ENCODE measurements at places on chromosomes 1 and 21. TPM values are rescaled to one million over a fixed set of nuclear protein-coding genes. Genes with fewer than 3 reads are reported as not detected.

- no peaks in the 10 kb centered on the region for H3K36me3 ChIP-seq
- H3K27ac ChIP-seq: no peak overlapping the region
- H3K27me3 ChIP-seq: peaks cover 5% of the 10 kb centered on the region
- peaks cover 6% of the 10 kb centered on the region for H3K4me1 ChIP-seq
- H3K4me3 ChIP-seq: no peak overlapping the region
- no peak for DNase-seq
Observed at GRCh38 chr1:93740601-93741031, 59.0 kb upstream of the BCAR3 start.

- peaks cover 13% of the 10 kb centered on the region for H3K36me3 ChIP-seq
- H3K4me1 ChIP-seq: peaks cover 27% of the 10 kb centered on the region
Observed at GRCh38 chr21:42993051-42993712, 18.8 kb downstream of the PKNOX1 start.

- no peak overlapping the region for H3K27ac ChIP-seq
- DNase-seq: no peak
- no peak overlapping the region for H3K4me3 ChIP-seq
- peaks cover 2% of the 10 kb centered on the region for H3K36me3 ChIP-seq
- no peaks in the 10 kb centered on the region for H3K4me1 ChIP-seq
- no peaks in the 10 kb centered on the region for H3K27me3 ChIP-seq
Observed at GRCh38 chr1:246147524-246148461, 359.3 kb downstream of the SMYD3 start.

- H3K27me3 ChIP-seq: no peaks in the 10 kb centered on the region
- H3K4me1 ChIP-seq: peaks cover 13% of the 10 kb centered on the region
- no peak overlapping the region for H3K27ac ChIP-seq
- DNase-seq: no peak
- H3K36me3 ChIP-seq: no peaks in the 10 kb centered on the region
Observed at GRCh38 chr21:45109831-45110492, 35.6 kb downstream of the ADARB1 start.

DNA sequence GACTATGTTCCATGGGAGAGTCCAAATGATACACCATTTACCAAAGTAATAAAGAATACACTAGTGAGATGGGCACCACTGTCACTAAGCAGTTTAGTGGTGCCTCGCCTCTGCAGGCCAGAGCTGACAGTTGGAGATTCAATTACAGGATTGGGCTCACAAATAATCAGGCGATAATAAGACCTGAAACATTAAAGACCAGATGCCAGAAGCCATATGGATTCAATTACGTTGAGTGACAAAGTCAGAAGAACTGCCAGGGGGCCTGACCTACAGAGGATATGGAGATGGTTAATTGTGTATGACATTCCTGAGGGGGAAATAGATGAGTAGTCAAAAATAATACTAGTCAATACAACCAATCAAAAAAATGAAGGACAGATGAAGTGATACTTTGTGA, 65.2 kb upstream of the ST6GALNAC5 start:
- no peak overlapping the region for H3K27ac ChIP-seq
- no peak overlapping the region for H3K4me3 ChIP-seq
- no peaks in the 10 kb centered on the region for H3K36me3 ChIP-seq
- no peak for DNase-seq
- peaks cover 4% of the 10 kb centered on the region for H3K4me1 ChIP-seq

DNA sequence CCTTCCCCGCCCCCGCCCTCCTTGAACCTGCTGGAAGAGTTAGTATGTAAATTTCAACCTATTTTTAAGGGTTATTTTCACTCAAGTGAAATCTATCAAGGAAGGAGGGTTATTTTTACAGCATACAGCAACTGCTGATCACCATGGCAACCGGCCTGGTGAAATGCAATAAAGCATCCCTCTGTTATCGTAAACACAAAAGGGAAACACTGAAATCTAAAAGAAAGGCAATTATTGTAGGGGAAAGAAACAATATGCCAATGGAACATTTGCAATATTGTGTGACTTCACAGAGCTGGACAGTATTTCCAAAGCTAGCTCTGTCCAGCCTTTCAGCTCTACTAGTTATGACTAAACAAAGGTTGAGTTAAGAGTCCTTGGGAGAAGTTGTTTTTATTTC, 588.3 kb upstream of the PBX1 start:
- H3K27ac ChIP-seq: no peak overlapping the region
- peaks cover 1% of the 10 kb centered on the region for H3K36me3 ChIP-seq
- no peaks in the 10 kb centered on the region for H3K27me3 ChIP-seq
- no peak for DNase-seq

- H3K36me3 ChIP-seq: peaks cover 2% of the 10 kb centered on the region
- no peak overlapping the region for H3K27ac ChIP-seq
- H3K4me3 ChIP-seq: no peak overlapping the region
- peaks cover 42% of the 10 kb centered on the region for H3K27me3 ChIP-seq
- DNase-seq: no peak
Observed at GRCh38 chr1:223216531-223217205, 73.6 kb upstream of the TLR5 start.

- H3K4me1 ChIP-seq: no peaks in the 10 kb centered on the region
- DNase-seq: no peak
- H3K27me3 ChIP-seq: no peaks in the 10 kb centered on the region
- no peak overlapping the region for H3K27ac ChIP-seq
- H3K36me3 ChIP-seq: peaks cover 72% of the 10 kb centered on the region
- no peak overlapping the region for H3K4me3 ChIP-seq
Observed at GRCh38 chr1:39564340-39564739, 12.2 kb downstream of the PABPC4 start.

DNA sequence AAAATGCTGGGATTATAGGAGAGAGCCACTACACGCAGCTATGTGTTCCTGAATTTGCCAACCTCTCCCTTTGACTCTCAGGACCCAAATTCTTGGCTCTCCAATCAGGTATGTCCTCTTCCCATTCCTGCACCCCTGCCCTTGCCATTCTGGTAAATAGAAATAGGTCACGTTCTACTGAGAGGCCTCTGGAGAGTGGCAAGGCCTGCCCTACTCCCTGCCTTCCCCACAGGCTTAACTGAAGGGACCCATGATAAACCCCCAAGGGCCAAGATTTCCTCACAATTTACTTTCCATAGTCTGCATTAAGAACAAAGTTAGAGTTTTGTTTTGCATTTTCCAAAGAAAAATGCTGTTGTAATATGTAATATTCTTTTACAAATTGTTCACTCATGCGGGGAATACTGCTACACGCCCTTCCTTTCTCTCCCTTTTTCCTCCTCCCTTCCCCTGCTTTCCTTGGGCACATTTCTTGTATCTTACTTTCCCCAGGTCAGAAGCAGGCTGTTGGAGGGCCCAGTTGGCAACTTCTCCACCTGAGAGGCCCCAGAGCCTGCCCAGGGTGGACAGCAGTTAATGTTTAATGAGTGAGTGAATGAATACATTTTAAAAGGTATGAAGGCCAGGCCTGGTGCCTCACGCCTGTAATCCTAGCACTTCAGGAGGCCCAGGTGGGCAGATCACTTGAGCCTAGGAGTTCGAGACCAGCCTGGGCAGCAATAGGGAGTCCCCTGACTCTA, 33.9 kb upstream of the PUM1 start:
- H3K27ac ChIP-seq: peak overlapping the region; percentile 65
- H3K36me3 ChIP-seq: no peaks in the 10 kb centered on the region
- no peaks in the 10 kb centered on the region for H3K27me3 ChIP-seq
- no peak for DNase-seq

The CSF1 gene
- total RNA-seq: 27.4 TPM

The CD52 gene
- 1.1 TPM for total RNA-seq

The CADM3 gene
- total RNA-seq: 2.9 TPM

The SIPA1L2 gene
- total RNA-seq: 81.4 TPM

DNA sequence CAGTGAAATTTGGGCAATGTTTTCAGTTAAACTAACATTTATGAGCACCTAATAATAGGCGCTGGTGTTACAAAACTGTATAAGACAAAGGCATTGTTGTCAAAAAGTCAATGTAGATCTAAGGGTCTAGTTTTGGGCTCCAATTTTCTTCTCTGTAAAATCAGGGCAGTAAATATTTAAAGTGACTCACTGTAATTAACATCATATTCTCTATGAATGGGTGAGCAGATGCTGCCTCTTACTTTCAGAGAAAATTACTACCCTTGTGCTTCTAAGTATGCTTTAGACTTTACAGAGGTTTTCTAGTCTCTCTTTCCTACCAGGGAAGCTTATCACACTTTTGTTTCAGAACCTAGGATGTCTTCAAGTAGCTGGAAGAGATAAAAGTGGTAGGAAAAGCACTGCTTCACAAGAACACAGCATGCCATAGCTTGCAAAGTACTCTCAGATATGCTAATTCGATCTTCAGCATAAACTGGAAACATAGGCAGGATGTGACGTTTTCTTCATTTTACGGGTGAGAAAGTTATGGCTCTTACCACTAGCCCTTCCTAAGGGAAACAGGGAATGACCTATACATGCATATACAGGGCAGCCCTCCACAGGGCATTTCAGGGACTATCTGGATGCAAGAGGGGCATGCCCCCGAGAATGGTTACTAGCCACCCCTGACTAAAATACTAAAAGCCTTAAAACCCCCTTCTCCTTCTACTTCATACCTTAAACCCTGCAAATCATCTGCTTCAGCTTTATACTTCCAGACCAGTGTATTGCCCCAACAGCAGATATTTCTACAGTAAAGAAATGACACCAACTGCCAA, 2.6 kb downstream of the C1orf116 start:
- DNase-seq: no peak
- H3K4me3 ChIP-seq: no peak overlapping the region
- H3K4me1 ChIP-seq: peaks cover 26% of the 10 kb centered on the region
- no peaks in the 10 kb centered on the region for H3K36me3 ChIP-seq
- peaks cover 6% of the 10 kb centered on the region for H3K27me3 ChIP-seq

The NGF gene
- total RNA-seq: 4.2 TPM

- no peaks in the 10 kb centered on the region for H3K27me3 ChIP-seq
- H3K27ac ChIP-seq: no peak overlapping the region
- no peak overlapping the region for H3K4me3 ChIP-seq
- H3K4me1 ChIP-seq: peaks cover 5% of the 10 kb centered on the region
Observed at GRCh38 chr1:93541045-93541444, 93.1 kb downstream of the FNBP1L start.

DNA sequence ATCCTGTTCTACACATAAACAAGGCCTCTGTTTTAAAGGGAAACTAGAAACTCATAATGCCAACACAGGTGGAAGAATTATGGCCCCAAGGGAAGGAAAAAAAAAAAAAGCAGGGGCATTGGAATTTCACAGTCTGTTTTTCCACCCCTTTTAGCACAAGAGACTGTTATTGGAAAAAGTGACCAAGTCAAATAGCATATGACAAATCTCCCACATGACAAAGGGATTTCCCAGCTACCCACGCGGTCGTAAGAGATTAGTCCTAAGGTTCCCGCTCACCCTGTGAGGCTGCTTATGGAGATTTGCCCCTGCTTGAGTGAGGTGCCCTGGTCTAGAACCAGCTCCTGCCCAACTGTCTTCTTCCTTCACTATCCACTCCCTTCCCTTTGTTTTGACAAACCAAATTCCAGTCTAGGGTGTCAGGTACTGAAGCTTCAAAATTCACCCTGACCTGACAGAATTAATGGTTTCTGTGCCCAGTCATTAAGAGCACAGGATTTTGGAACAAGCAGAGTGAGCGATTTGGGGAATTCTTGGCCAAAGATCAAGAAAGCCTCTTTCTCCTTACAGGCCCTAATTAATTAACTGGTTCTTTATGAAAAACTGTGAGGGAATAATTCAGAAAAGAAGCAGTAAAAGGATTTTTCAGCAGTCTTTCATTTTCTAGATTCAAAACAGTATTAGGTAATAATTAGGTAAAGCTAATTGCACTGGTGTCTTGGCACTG, 107.3 kb downstream of the NMNAT2 start:
- peak overlapping the region; percentile 94 for H3K27ac ChIP-seq
- no peaks in the 10 kb centered on the region for H3K36me3 ChIP-seq
- no peak overlapping the region for H3K4me3 ChIP-seq
- H3K4me1 ChIP-seq: peaks cover 38% of the 10 kb centered on the region

DNA sequence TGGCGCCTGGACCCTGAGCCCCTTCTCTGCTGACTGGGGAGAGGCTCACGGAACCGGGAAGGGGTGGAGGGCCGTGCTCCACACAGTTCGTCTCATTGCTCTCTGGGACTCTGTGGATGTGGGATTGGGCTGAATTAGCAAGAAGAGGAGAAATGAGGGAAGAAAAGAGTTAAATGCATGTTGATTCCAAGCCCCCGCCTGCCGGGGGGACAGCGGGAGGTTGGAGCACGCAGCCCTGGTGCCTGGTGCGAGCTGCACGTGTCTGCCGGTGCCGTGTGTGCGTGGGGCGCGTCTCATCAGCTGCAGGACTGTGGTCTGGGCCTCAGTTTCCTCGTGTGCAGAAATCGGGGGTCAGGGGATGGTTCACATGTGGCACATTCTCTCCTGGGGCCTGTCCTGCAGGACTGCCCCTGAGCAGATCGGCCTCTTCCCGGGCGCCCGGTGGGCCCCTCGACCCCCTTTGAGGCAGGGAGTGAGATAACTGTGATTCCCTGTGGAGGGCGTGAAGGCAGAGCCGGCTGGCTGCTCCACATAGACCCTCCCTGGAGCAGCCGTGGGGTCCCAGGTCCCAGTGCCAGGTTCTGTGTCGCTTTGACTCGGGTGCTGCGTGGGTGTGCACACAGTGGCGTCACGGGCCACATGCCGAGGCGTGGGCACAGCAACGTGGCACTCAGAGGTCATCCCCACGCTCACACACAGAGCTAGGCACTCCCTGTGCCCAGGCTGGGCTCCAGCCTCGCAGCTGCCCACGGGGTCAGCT, 11.4 kb downstream of the SAMD11 start:
- no peaks in the 10 kb centered on the region for H3K27me3 ChIP-seq
- no peak for DNase-seq
- H3K36me3 ChIP-seq: peaks cover 4% of the 10 kb centered on the region
- peak overlapping the region; percentile 45 for H3K4me3 ChIP-seq
- H3K27ac ChIP-seq: peak overlapping the region; percentile 94

The CFAP74 gene
- 0.18 TPM for total RNA-seq

DNA sequence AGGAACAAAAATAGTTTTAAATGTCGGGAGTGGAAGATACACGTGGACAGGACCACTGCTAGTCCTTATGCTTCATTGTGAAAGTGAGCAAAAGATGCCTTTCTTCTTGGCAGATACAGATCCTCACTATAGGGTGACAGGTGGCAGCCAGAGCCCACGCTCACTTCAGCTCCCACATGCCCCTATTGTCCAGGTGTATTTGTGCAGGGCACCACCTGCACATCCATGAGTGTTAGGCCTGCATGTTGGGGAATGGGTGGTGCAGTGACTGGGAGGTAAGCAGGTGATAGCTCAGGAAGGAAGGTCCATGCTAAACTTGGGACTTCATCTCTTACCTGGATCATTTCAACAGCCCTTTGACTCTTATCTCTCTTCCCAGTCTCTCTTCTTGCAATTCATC, 27.4 kb downstream of the SLC5A9 start:
- no peak overlapping the region for H3K27ac ChIP-seq
- peaks cover 25% of the 10 kb centered on the region for H3K27me3 ChIP-seq
- no peaks in the 10 kb centered on the region for H3K36me3 ChIP-seq
- no peaks in the 10 kb centered on the region for H3K4me1 ChIP-seq

DNA sequence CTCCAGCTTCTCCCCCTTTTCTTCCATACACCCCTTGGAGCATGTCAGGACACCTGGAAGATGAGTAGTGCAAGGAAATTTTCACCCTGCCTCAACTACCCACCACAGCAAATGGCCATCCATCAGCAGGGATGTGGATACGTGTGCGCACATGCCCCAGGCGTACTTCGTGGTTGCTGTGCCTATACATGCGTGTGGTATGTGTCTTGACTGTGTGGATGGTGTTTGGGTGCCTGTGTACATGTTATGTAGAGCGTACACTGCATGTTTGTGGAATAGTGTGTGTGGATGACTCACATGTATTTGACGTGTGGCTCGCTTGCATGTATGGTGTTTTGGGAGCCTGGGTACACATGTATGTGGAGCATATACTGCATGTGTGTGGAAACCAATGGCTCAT, 158.5 kb downstream of the RRAGC start:
- no peak overlapping the region for H3K4me3 ChIP-seq
- no peak overlapping the region for H3K27ac ChIP-seq
- peaks cover 85% of the 10 kb centered on the region for H3K27me3 ChIP-seq
- no peak for DNase-seq
- H3K36me3 ChIP-seq: peaks cover under 1% of the 10 kb centered on the region
- no peaks in the 10 kb centered on the region for H3K4me1 ChIP-seq
